ENCODE measurements at places on chromosomes 3 and 15.

GRCh38 chr3:134567605-134568004 lies 81.7 kb downstream of the CEP63 start:
- DNase-seq = no peak

GRCh38 chr3:108085370-108085769 lies 5.5 kb downstream of the CD47 start:
- no peak for DNase-seq

GRCh38 chr3:183583331-183584245 lies 28.1 kb upstream of the KLHL6 start:
- no peak for DNase-seq

DNA sequence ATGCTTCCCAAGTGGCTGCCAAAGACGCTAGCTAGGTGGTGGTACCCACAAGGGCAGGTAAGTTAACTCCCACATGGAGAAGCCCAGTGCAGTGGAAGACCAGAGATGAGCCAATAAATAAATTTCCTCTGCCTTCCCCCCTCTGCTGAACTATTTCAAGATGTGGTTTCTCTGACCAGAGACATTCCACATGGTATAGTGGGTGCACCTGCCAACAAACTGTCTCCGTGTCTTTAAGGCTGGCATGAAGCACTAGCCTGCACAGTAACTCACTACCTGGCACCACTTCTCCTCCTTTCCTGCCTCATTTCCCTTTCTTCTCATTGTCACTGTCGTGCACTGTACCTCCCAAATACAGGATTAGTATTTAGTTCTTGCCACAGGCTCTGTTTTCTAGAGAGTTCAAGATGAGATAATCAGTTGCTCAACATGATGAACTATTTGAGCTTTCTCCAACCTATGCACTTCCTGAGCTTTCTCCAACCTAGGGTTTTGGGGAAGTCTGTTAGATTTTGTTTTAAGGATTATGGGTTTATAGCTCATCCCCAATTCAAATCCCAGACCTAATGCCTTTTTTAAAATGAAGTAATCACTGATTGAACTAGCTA lies 8.4 kb upstream of the CRTAP start:
- no peak for DNase-seq

DNA sequence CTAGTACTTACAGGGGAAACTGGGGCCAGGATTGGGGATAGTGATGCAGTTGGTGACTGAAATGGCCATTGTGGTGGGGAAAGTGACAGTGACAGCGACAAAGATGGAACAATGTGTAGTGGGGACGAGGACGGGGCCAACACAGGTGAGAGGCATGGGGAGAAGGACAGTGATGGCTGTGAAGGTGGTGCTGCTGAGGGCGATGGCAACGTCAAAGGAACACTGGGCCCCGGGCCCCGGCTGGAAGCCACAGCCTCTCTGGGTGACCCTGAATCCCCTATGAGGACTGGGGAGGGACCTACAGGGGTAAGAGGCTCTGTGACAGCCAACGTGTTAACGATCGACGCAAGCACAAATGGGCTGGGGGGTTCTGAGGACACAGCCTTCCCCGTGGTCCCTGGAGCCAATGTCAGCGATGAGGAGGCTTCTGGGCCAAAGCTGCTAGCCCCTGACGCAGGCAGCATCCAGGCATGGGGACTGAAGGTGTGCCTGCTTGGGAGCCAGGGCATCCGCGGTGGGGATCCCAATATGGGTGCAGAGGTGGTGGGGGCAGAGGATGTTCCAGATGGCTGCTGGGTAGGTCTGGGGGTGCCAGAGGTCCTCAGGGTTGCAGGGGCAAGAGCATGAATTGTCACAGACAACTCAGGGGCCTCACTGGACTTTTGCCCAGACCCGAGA lies 25.2 kb upstream of the GOLGA6C start:
- no peak for DNase-seq

DNA sequence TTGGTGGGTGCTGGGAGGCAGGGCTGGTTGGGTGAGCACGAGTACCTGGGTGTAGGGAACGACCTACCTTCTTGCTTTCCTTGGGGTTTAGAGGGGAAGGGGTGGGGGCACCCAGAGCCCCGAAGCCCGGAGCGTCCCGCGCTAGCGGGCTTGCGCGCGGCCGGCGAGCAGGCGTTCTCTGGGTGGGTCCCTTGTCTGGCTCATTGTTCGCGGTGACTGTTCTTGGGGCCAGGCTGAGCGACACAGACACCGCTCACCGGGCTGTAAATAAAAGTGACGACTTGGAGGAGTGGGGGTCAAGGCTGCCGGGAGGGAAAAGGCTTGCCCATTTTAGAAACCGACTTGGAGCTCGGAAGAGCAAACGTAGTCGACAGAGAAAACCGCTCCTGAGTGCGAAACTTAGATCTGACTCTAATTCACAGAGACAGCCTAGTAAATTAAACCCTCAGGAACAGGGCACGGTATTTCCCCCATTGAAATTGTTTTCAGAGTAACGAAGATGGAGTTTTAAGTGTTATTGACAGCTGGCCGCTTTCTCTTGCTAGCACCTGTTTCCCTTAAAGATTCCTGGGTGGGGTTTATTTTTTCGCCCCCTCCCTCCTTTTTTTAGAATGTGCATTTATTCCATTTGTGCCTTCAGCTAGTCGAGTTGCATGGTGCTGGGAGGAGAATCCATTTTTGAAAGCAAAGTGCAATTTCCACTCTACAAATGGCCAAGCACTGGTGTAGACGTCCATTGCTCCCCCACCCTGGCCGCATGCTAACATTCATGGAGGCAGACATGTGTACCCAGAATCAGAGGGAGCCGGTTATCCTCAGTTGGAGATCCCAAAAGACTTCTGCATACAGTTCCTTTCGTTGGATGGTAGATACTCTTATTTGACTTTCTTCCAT lies 532.1 kb upstream of the SEMA6D start:
- no peak for DNase-seq

Data from DND-41 (cell line).